ENCODE measurements at places on chromosomes 2 and 18. TPM values are rescaled to one million over a fixed set of nuclear protein-coding genes. Genes with fewer than 3 reads are reported as not detected.

GRCh38 chr2:170009209-170009608, 168.7 kb upstream of the MYO3B start:
- no peak for DNase-seq

- no peak for DNase-seq
Observed at GRCh38 chr18:69495338-69495737, 94.7 kb downstream of the DOK6 start.

PROKR1 gene
- 0.08 TPM for total RNA-seq

PRSS56 gene
- total RNA-seq = not detected

SPATA3 gene
- not detected for total RNA-seq

Data from cardiac septum (tissue), 1 donor.